Vagina (tissue), 2 donors: ENCODE measurements at places on chromosomes 6 and 20.
A peak's percentile ranks its signal among the peaks of the same experiment; 100 is the strongest.

DNA sequence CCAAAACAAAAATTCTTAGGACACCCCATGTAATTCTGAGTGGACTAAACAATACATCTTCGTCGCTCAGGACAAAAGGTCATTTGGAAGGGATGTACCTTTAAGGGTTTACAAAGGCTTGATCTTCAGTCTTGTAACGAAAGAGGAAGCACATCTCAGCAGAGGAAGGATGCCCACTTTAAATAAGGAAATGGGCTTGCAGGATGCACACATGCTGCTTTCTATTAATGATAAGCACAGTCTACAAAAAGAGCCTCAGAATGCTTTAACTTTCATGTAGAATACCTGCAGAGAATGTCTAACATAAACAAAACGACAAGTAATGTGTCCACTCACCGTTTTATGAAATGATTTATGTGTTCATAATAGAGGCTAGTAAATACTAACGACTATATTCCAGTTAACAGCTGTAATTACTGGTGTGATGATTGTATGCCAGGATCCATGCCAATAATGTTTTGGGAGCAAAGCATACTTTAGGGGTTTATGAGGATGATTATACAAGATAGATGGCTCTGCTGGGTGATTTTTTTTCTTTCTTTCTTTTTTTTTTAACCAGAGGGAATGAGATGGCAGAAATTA, 216.9 kb downstream of the GMDS start:
- DNase-seq, result no peak
- no peak overlapping the region for H3K4me3 ChIP-seq
- peaks cover 9% of the 10 kb centered on the region for H3K4me1 ChIP-seq
- H3K27ac ChIP-seq, result no peak overlapping the region

DNA sequence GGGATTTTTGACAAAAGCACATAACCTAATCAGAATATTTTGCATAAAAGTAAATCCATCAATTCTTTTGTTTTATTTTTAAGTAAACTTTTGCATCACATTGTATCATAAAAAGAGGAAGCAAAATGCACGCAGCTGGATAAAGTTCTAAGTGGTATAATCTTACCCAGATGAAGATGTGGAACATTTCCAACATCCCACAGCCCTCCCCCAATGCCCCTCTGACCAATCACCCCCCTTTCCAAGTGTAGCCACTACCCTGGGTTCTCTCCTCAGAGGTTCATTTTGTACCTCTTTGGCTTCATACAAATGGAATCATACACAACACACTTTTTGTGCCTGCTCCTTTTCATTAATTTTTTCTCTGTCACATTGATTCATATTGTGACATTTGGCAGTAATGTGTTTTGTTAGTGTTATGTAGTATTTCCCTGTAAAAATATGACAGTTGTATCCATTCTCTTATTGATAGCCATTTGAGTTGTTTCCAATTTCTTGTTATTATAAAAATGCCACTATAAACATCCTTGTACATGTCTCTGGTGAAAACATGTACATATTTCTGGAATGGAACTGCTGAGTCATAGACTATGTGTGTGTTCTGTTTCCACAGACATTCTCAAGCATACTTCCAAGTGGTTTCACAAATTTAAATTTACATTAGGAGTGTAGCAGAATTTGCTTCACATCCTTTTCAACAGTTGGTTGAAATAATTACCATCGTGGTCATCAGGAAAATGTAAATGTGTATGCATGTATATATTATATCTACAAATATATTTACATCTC, 92.9 kb upstream of the SYNDIG1 start:
- H3K27ac ChIP-seq, result no peak overlapping the region
- H3K4me1 ChIP-seq, result no peaks in the 10 kb centered on the region
- peak; percentile 8 for DNase-seq
- no peak overlapping the region for H3K4me3 ChIP-seq

DNA sequence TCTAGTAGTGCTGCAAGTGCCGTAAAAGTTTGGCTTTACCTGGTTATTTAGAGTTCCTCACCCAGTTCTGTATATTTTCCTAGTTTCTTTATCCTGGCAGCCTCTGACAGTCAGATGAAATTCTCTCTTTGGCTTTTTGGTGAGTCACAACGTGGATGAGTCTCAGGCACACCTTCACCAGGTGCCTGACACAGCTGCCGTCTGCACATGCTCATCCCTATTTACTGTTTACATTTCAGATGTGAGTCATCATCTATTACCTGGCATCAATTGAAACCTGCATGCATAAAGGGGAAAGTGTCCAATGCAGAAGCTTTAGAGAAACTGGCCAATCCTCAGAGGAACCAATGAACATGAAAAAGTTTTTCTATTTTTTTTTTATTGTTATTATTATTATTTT, 33.3 kb upstream of the ADGRF4 start:
- no peaks in the 10 kb centered on the region for H3K27me3 ChIP-seq
- no peaks in the 10 kb centered on the region for H3K4me1 ChIP-seq
- DNase-seq, result no peak
- H3K27ac ChIP-seq, result no peak overlapping the region
- no peak overlapping the region for H3K4me3 ChIP-seq

GRCh38 chr6:154427446-154427845, 70.8 kb upstream of the IPCEF1 start:
- H3K4me3 ChIP-seq, result no peak overlapping the region
- no peak for DNase-seq
- H3K27me3 ChIP-seq, result no peaks in the 10 kb centered on the region
- peaks cover 6% of the 10 kb centered on the region for H3K4me1 ChIP-seq

GRCh38 chr6:155373276-155373675, 59.0 kb upstream of the TFB1M start:
- no peaks in the 10 kb centered on the region for H3K27me3 ChIP-seq
- no peaks in the 10 kb centered on the region for H3K36me3 ChIP-seq
- DNase-seq, result no peak
- H3K27ac ChIP-seq, result no peak overlapping the region

DNA sequence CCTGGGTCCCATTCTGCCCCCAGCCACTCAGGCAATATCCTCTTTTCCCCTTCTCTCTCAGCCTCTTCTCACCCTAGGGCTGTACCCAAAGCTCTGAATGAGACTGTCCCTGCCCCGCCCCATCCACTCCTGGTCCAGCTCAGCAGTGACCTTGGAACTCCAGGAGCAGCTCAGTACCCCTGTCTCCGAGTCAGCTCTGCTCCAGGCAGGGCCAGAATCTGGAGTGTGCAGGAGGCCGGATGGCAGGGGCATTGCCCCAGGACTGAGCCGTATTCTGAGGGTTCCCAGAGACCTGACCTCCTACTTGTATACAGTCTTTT, 2.0 kb upstream of the RAET1G start:
- H3K27me3 ChIP-seq, result no peaks in the 10 kb centered on the region
- no peak overlapping the region for H3K27ac ChIP-seq
- peaks cover 23% of the 10 kb centered on the region for H3K4me1 ChIP-seq
- H3K36me3 ChIP-seq, result no peaks in the 10 kb centered on the region
- DNase-seq, result peak; percentile 90

GRCh38 chr6:164417537-164418261, 891.7 kb downstream of the C6orf118 start:
- DNase-seq, result no peak
- no peaks in the 10 kb centered on the region for H3K27me3 ChIP-seq
- no peaks in the 10 kb centered on the region for H3K4me1 ChIP-seq
- H3K36me3 ChIP-seq, result no peaks in the 10 kb centered on the region

DNA sequence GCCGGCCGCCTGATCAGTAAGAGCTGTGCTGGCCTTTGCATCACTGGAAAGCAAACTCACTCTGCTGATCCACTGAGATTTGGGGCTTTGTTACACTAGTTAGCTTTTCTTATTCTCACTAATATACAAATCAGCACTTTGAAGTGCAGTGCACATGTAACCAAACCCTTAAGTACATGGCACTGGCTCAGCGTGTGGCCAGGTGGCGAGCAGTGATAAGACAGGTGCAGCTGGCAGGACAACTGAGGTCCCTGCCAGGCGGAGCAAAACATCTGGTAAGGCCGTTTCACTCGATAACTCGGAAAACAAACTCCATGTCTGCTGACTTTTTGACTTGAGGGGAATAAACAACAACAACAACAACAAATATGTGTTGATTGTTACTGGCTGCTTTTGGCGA, 11.0 kb downstream of the GFRA4 start:
- H3K27ac ChIP-seq, result no peak overlapping the region
- no peaks in the 10 kb centered on the region for H3K27me3 ChIP-seq
- H3K4me1 ChIP-seq, result no peaks in the 10 kb centered on the region
- no peak for DNase-seq

DNA sequence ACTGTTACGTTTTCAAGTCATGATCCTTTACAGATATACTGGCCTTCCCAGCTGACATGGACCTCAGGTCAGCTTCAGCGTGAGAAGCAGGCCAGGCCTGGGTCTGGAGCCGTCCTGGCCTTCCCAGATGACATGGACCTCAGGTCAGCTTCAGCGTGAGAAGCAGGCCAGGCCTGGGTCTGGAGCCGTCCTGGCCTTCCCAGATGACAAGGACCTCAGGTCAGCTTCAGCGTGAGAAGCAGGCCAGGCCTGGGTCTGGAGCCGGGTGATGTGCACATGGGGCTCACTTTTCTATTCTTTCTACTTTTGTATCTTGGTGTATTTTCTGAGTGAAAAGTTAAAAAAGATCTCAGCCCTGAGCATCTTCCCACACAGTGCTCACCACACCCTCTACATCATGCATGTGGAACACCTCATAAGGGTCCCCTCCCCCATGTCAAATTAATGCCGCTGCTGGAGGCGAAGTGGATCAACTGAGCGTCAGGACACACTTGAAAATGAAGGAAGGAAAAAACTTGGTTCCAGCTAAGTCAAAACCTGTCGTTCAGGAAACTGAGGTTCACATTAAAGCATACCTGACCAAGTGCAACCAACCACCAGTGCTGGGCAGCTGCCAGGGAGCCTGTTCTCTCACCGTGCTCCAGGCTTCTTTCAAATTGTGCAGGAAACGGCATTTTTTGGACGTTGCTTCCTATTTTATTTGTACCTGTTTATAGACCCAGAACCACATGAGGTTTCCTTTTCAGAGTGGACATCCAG, 32.2 kb downstream of the KIF25 start:
- H3K36me3 ChIP-seq, result no peaks in the 10 kb centered on the region
- H3K4me3 ChIP-seq, result no peak overlapping the region
- DNase-seq, result peak; percentile 91
- H3K4me1 ChIP-seq, result peaks cover 24% of the 10 kb centered on the region
- no peak overlapping the region for H3K27ac ChIP-seq

DNA sequence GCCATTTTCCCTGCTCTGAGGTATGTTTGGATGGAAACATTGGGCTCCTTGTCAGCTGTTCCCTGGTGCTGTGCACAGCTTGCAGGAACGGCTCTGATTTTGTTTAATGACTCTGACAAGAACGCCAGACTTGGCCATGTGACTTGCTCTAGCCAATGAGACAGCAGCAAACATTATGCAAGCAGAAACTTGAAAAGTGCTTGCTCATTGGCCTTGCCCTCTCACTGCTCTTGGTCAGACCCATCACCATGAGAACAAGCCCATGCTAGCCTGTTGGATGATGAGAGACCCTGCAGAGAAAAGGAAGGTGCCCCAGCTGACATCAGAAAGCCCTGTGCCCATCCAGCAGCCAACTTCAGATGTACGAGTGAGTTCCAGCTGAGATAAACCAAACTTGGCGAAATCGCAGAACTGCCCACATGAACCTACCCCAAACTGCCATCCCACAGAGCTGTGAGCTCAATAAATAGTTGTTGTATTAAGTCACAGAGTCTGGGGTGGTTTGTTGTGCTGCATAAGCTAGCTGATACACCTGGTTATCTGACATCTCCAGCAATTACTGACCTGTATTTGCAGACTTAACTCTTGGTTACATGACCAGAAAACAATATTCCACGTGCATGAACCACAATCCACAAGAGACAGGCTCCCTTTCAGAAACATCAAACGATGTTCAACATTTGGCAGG, 96.9 kb downstream of the JPH2 start:
- no peaks in the 10 kb centered on the region for H3K36me3 ChIP-seq
- no peak overlapping the region for H3K27ac ChIP-seq
- H3K4me3 ChIP-seq, result no peak overlapping the region
- peaks cover 16% of the 10 kb centered on the region for H3K4me1 ChIP-seq

- H3K4me1 ChIP-seq, result peaks cover 4% of the 10 kb centered on the region
- H3K27me3 ChIP-seq, result no peaks in the 10 kb centered on the region
- no peak overlapping the region for H3K4me3 ChIP-seq
- H3K27ac ChIP-seq, result no peak overlapping the region
- H3K36me3 ChIP-seq, result no peaks in the 10 kb centered on the region
- peak; percentile 42 for DNase-seq
Observed at GRCh38 chr20:19427480-19427879, 215.0 kb downstream of the SLC24A3 start.

DNA sequence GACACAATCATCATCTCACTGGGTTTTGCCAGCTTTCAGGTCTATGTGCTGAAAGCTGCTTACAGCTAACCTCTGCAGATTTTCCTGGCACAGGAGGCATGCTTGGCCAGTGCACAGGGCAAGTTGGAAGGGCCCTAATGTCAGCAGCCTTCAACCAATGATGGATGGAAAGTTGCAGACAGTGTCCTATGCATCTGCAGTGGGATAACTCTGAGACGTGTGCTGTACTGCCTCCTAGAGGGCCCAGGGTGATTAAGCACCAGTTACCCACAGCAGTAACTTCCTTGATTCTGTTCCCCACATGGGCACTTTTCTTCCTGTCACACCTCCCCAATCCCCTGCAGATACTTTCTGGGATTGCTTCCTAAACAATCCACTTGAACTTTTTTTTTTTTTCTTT, 38.6 kb downstream of the OVOL2 start:
- no peaks in the 10 kb centered on the region for H3K36me3 ChIP-seq
- H3K4me1 ChIP-seq, result no peaks in the 10 kb centered on the region
- DNase-seq, result no peak
- no peak overlapping the region for H3K27ac ChIP-seq
- no peaks in the 10 kb centered on the region for H3K27me3 ChIP-seq
- H3K4me3 ChIP-seq, result no peak overlapping the region

DNA sequence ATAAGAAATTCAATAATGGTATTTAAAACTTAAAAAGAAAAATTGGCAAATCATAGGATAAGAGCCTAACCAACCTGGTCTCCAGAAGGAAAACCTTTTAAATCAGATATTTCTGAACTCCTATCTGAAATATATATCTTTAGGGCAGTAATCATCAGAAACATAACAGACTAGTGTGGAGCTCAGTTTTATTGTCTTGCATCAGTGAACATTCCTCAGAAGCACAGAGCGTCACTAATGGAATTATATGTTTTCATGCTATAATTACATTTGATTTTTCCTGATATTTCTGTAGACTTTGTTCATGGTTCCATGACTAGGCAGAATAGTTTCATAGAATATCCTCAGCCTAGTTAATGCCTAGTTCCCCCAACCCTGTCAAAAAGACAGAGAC, 262.2 kb downstream of the EYA4 start:
- H3K4me3 ChIP-seq, result no peak overlapping the region
- no peak for DNase-seq
- no peak overlapping the region for H3K27ac ChIP-seq
- H3K36me3 ChIP-seq, result no peaks in the 10 kb centered on the region

DNA sequence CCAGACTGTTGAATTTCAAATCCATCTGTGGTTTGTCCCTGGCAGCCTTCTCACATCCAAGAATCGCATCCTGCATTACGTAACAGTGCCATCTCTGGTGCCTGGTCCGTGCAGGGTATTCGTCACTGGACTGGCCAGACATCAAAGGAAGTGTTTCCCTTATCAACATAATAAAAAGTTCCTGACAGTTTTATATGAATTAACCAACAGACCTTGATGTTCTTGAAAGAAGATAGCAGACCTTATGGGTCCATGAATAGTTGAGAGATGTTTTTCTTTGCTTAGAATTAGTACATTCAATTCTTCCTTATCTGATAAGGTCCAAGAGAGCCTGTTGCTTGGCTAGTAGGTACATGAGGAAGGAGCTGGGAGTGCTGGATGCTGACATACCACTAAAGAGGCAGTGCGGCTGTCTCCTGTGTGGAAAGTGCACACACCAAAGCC, 77.6 kb downstream of the PHACTR2 start:
- no peaks in the 10 kb centered on the region for H3K36me3 ChIP-seq
- no peak for DNase-seq
- H3K4me1 ChIP-seq, result no peaks in the 10 kb centered on the region
- no peak overlapping the region for H3K27ac ChIP-seq
